8988T (cell line): ENCODE measurements at places on chromosomes 1 and 21.

DNA sequence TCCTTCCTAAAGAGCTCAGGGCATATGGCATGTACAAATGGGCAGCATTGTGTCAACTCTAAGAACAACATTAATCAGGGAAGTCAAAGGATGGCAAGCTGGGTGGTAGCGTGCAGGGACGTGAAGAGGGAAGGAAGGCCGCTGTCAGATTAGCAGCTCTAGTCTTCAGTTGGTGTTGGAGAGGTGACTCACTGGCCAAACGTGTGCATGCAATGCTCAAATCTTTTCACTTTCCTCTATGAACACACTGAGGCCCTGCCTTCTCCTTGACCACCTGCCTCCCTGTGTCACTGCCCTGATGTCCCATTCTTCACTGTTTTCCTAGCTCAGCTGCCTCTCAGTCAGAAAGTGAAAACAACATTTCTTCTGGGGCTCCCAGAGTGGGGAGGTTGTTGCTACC, 5.9 kb upstream of the PIGR start:
- DNase-seq, result no peak

GRCh38 chr1:115829023-115829674, 11.8 kb downstream of the NHLH2 start:
- DNase-seq, result no peak

DNA sequence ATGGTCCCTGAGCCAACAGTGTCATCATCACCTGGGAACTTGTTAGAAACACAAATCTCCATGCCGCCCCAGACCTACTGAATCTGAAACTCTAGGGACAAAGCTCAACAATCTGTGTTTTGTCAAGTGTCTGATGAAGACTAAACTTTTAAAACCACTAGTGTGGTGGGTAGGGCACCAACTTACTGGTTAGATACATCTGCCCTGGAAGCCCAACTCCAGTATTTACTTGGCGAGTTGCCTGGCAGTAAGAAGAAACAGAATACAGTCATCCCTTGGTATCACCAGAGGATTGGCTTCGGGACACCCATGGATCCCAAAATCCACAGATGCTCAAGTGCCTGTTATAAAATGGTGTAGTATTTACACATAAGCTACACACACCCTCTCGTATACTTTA, 367.9 kb upstream of the DUSP10 start:
- DNase-seq, result no peak

- DNase-seq, result no peak
Observed at GRCh38 chr1:40929155-40929554, 50.3 kb upstream of the CTPS1 start.

GRCh38 chr21:14964621-14965020, 100.2 kb downstream of the NRIP1 start:
- no peak for DNase-seq

- no peak for DNase-seq
Observed at GRCh38 chr1:89686520-89686919, 53.6 kb downstream of the LRRC8C start.

GRCh38 chr1:34149501-34149900, 15.5 kb downstream of the CSMD2 start:
- no peak for DNase-seq

DNA sequence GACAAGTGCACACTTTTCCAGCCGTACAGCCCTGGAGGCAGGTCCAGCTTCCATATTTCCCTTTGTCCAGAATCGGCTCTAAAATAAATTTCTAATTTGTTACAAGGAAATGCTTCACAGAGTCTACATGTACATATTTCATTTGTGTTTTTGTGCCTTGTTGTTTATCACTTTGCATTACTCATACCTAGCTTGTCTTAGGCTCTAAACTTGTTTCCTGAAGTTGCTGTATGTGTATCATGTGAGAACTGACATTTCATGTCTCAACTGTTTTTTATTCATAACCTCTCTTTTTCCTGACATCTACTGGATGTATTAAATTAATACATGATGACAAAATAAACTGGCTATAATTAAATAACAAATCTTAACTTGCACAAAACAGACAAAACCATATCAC, 7.5 kb downstream of the CYYR1 start:
- DNase-seq, result no peak

DNA sequence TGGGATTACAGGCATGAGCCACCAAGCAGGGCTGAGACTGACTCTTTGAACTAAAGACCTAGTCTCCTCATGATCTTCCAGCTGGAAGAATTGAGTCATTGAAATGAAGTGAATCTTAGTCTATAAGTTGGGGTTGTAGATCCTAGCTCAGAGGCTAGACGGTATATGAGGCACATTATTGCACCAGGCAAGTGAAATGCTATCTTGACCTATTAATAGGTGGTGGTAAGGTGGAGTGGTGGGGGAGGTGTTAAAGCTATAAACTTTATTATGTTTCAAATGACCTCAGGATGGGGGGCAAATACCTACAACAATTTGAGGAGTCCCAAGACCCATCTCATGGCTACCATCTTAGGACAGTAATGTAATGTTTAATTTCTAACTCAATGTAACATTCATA, 36.8 kb upstream of the SLC16A1 start:
- DNase-seq, result no peak

GRCh38 chr1:171257607-171258076, 9.3 kb downstream of the FMO1 start:
- no peak for DNase-seq
